Skeletal muscle cell (primary cell): ENCODE measurements at places on chromosomes 3 and 15.
A peak's percentile ranks its signal among the peaks of the same experiment; 100 is the strongest.

GRCh38 chr3:190385731-190386688 lies 2.0 kb upstream of the CLDN16 start:
- DNase-seq: peak; percentile 94

DNA sequence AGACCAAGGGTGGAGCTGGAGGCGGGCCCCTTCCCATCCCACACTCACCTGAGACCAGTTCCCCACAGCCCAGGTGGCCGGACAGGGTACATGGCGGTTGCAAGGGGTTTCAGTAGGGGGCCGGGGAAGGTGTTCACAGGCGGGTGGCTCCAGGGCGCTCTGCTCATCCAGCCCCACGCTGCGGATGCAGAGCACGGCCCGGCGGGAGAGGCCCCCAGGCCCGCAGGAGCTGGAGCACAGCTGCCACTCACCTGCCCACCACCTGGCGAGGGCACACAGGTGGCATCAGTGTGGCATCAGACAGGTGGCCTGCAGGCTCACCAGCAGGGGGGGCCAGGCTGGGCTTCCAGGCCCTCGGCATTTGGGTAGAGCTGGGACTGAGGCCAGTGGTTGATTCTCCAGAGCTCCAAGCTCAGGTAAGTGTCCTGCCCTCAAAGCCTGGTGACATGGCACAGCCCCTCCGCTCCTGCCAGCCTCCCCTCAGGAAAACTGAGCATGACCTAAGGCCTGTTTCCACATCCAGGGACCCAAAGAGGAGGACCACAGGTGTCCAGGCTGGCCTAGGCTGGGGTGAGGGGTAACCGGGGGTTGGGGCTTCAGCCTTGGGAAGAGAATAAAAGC lies 43.8 kb downstream of the ADAMTS7 start:
- no peak for DNase-seq

GRCh38 chr3:72681598-72681997 lies 166.6 kb downstream of the SHQ1 start:
- DNase-seq: no peak

- DNase-seq: no peak
Observed at GRCh38 chr3:70386043-70386442, 73.6 kb upstream of the MDFIC2 start.

DNA sequence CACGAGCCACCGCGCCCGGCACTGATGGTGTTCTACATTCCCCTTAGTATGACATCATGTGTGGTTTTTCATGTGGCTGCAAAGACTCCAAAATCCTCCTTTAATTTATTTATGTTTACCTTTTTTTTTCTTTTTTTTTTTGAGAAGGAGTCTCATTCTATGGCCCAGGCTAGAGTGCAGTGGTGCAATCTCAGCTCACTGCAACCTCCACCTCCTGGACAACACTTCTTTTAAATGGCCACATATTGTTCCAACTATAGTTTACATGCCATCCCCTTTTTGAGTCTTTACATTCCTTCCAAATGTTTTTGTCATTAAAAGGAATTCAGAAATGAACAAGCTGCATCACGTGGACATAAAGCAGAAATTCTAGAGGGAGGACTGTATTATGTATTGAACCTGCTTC lies 10.3 kb upstream of the CDV3 start:
- no peak for DNase-seq

GRCh38 chr3:150184426-150185071 lies 213.9 kb upstream of the PFN2 start:
- no peak for DNase-seq

DNA sequence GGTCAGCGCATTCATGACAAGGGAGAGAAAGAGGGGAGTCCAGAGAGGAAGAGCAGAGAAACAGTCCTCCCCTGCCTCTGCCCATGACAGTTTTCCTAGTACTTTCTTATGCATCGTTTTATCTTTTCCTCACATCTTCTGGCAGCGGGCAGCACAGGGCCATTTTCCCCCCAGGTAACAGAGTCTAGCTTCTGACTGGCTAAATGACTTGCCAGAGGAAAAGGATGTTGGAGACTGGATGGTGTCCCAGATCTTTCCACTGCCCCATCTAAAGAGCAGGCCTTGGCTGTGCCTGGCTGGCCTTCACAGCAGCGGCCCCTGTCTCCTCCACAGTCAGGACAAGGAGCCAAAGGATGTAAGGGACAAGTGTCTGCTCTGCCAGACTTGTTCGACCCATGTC lies 59.3 kb downstream of the CTDSPL start:
- no peak for DNase-seq

- DNase-seq: no peak
Observed at GRCh38 chr3:175985781-175986180, 1126.6 kb downstream of the NAALADL2 start.

GRCh38 chr3:242602-243355 lies 46.2 kb downstream of the CHL1 start:
- no peak for DNase-seq

DNA sequence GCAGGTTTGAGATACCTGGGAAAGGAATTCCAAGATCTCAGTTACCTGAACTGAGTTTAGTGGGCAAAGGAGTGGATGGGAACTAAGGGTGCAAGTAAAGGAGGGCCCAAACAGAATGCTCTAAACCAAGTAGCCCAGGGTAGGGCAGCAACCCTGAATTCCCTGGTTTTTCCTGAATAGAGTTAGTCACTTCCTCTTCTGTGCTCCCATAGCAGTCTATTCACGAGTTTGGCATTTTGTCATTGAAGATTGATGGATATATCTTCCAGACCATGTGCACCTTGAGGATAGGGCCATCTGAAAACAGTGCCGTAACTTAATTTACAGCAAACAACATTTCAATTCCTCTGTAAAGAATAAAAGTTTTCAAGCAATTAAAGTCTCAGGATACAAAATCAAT lies 18.5 kb upstream of the PTX3 start:
- DNase-seq: no peak

- no peak for DNase-seq
Observed at GRCh38 chr3:72343078-72343477, 505.2 kb downstream of the SHQ1 start.

DNA sequence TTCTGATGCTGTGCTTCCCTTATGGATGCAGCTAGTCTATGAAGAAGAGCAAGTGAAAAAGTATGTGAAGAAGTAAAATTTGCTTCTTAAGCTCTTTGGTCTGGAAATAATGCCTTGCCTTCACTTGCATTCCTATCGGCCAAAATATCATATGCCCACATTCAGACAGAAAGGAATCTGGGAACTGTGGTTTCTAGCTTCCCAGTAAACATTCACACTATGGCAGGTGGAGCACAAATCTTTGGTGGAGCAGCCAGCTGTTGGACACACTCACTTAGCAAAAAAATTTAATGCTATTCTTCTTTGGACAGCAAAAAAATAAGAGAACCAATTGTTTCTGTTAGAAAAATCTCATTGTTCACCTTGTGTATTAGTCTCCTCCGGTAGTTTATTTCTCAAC lies 12.3 kb upstream of the COL6A6 start:
- DNase-seq: no peak

DNA sequence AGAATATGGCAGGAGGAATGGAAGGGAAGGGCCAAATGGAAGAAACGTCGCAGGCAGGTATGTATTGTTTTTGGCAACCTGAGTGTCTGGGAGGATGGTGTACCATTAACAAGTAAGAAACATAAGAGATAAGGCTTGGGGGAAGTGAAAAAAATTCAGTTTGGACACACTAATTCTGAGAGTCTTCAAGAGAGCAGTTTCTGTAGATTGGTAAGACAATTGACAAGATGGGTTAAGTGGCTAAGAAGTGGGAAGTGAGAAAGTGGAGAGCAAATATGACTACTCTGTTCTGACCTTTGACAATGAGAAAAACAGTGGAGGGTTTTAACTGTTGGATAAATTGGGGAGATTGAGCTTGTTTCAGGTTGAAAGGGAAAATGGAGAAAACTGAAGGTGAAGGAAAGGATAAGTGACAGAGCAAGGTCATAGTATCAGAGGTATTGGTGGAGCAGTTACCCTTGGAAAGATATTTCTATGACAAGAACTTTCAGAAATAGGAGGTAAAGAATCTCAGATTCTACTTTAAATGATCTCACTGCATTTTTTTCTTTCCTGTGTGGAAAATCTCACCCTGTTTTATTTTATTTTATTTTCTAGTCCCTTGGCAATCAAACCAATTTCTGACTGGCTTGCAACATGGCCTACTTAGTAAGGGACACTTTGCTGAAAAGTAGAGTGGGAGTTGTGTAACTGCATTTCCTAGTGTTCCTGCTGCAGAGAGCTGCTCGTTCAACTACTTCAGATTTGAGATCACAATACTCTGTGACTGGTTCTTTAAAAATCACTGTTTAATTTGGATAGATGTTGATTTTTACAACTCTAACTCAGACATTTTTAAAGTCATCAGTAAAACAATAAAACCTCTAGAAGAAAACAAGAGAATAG lies 23.1 kb upstream of the GABPB1 start:
- DNase-seq: no peak

- DNase-seq: no peak
Observed at GRCh38 chr3:11146773-11147660, 7.3 kb upstream of the HRH1 start.

GRCh38 chr3:10883478-10884234 lies 67.6 kb downstream of the SLC6A11 start:
- no peak for DNase-seq

DNA sequence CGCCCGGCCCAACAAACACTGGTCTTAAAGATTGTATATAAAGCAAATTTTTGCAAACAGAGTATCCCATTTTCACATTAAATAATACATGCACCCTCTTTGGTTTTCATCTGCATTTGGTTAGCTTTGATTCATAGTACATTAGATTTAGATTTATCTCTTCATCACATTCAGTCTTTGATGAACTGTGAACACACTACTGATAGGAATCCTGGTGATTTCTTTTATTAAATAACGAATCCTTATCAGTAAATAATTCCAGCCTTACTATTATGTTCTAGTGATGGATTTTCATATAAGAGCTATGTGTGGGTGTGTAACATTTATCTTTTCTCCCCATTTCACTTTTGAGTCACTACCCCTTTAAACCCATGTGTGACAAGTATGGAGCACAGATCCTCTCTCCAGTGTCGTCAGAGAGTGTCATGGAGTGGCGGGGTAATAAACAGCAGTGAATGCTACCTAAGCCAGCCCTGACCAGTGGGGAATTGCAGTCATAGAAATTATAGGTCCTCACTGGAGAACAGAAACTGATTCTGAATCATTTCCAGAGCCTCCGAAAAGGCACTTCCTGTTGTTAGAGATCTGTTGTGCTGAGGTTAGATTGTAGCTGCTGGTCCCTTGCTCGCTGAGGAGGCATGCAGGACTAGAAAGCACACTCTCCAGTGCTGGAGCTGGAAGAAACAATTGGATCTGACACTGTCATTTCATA lies 22.0 kb downstream of the SLC7A14 start:
- peak; percentile 30 for DNase-seq

DNA sequence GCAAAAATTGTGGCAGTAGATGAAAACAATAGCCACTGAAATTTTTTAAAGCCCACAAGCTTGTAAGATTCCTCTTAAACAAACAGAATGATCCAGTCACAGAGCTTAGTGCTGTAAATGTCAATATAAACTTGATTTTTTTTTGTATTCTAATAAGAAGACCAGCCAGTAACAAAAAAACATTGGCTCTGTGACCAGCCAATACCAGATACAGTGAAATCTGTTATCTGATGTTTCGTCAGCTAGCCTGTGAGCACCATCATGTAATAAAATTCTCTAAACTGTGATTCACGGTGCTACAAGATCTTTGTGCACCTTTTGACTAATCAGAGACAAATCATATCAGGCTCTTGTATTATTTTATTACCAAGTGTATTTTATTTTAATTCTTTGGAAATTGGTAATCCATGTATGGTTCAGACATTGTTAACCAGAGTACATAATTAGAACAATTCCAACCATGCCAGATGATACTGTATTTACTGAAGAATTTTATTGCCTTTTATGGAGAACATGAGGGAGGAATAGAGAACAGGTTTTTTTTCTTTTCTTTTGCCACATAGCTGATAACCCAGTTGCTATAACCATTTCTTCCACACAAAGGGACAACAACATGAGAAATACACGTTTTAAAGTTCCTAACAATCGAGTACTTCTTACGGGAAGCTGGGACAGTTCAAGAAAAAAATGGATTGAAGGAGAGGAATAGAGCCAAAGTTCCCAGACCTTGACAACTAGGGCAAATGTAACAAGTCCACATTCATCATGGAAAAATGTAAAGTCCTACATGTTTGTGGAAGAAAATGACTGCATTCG lies 71.9 kb downstream of the FILIP1L start:
- DNase-seq: peak; percentile 78

GRCh38 chr3:193874512-193874911 lies 261.4 kb upstream of the HES1 start:
- DNase-seq: no peak

DNA sequence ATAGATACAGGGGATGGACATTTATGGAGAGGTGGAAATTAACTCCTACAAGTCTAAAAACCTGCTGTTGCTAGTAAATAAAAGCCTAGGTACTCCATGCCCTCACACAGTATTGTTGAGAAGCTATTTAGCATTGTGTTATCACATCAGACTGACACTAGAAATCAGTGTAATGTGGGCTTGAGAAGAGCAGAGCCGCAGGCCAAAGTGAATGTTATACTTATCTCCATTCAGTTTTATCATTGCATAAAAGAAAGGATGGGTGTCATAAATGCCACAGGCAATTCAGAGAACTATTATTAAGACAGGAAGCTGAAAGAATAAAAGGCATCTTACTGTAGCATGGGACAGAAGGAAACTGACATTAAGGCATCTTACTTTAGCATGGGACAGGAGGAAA lies 13.7 kb upstream of the ISLR start:
- DNase-seq: no peak

DNA sequence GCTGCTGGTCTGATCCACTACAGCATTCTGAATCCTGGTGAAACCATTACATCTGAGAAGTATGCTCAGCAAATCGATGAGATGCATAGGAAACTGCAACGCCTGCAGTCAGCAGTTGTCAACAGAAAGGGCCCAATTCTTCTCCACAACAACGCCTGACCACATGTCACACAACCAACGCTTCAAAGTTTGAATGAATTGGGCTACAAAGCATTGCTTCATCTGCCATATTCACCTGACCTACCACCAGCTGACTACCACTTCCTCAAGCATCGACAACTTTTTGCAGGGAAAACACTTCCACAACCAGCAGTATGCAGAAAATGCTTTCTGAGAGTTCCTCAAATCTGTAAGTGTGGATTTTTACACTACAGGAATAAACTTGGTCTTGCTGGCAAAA lies 54.7 kb upstream of the C2CD4B start:
- DNase-seq: no peak

DNA sequence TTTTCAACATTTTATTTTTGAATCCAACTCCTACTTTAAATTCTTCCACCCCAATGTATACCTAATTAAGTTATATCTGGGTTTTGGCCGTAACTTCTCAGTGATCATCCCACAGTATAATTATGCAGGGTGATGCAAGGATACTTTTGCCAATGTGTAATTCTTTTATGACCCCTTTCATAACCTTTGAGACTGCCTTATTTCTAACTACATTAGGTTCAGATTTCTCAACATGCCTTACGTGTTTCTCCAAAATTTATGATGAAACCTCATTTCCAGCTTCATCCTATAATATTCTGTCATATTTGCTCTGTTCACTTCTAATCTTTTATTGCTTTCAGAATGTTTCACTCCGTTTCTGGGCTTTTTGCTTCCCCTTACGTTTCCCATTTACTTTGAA lies 1229.6 kb upstream of the ALCAM start:
- DNase-seq: peak; percentile 3

GRCh38 chr3:168322941-168323340 lies 227.2 kb upstream of the GOLIM4 start:
- DNase-seq: no peak

- no peak for DNase-seq
Observed at GRCh38 chr3:65988411-65989180, 50.1 kb downstream of the MAGI1 start.

- DNase-seq: no peak
Observed at GRCh38 chr3:112930771-112931170, 44.1 kb downstream of the CD200R1 start.
